Stimulated activated CD8-positive, alpha-beta memory T cell treated with anti-CD3 and anti-CD28 coated beads, Interleukin-15, amount 100 ng/mL, for 1 hour (primary cell): ENCODE measurements at places on chromosomes 7 and 10.

DNA sequence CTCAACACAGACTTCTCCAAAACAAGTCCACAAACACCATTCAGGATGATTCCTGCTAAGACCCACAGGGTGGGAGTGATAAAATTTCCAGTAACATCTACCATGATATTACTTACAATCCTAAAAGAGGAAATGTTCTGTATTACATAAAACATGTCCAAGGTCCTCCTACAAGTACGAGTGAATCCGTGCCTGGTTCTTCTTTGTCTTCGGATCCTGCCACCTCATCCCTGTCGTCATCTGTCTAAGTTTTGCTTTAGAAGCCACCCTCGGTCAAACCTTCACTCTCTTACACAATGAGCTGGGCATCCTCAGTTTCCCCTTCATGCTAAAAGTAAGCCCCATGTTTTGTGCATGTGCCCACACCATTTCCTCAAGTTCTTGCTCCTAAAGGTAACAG is 279.0 kb downstream of the KCNMA1 start:
- DNase-seq = no peak

DNA sequence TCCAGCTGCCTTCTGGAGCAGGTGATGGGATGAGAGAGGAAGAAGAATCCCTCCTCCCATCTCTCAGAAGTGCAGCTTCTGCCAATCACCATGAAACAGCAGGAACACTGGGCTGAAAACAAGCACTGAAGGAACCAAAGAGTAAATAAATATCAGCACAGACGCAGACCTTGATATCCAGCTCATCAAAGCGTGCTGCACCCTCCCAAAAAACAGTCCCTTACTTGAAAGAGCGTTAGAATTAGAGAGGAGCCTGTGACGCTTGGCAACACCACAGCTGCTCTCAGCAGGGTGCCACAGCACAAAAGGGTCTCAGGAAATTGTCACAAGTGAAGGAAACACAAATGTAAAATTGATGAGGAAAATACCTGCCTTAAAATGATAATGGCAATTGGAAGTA is 39.5 kb downstream of the KLF6 start:
- no peak for DNase-seq

DNA sequence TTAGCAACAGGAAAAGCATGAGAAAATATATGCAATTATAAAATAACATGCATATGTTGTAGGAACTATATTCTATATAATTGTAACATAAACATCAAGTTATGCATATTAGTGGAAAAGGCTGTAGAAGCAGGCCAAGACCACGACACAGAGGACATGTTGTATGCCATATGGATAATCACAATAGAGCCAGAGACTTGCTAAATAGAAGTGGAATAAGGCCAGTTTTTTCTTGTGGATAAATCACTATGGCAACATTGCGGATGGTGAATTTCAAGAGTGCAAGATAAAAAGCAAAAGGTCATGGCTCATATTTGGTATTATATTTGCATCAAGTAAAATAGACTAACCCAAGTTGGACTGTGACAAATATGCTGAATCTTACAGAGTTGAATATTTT is 93.0 kb downstream of the PCDH15 start:
- DNase-seq = no peak

GRCh38 chr7:79529214-79529880 is 75.9 kb upstream of the MAGI2 start:
- DNase-seq = no peak

GRCh38 chr7:158536871-158537515 is 50.6 kb downstream of the PTPRN2 start:
- DNase-seq = no peak
